ENCODE measurements at places on chromosomes 1 and 21.

DNA sequence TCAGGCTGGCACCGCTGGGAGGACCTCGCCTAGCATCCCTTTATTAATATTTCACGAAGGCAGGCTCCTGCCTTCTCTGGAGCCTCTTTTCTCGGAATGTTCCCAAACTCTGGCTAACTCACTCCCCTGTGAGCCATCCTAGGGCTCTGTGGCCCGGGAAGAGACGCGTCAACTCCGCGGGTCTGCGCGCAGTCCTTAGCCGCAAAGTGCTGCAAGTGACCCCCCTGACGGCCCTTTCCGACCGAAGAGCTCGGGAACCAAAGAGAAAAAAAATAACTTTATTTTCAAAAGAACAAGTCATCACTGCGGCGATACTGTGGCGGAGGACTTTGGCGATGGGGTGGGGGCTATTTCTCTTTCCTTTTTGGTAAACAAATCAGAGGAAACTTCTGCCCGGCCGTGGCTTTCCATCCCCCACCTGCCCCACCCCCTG, 14.6 kb downstream of the NR5A2 start:
- no peak for DNase-seq

DNA sequence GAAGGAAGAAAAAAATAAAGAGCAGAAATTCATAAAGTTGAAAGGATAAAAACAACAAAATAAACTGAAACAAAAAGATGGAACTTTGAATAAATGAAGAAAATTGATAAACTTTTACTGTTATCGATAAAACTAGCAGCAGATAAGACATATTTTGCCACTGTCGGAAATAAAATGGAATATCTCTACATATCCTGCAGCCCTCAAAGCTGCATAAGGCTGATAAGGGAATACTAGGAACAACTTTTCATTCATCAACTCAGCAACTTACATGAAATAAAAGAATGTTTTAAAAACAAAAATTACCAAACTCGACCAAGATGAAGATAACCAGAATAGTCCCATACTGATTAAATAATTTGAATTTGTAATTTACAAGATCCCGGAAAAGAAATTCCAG, 48.0 kb upstream of the GRIK1 start:
- DNase-seq, result no peak

- no peak for DNase-seq
Measured at GRCh38 chr1:87787551-87787950, 458.9 kb downstream of the LMO4 start.

- no peak for DNase-seq
Measured at GRCh38 chr1:87719658-87720057, 391.0 kb downstream of the LMO4 start.

DNA sequence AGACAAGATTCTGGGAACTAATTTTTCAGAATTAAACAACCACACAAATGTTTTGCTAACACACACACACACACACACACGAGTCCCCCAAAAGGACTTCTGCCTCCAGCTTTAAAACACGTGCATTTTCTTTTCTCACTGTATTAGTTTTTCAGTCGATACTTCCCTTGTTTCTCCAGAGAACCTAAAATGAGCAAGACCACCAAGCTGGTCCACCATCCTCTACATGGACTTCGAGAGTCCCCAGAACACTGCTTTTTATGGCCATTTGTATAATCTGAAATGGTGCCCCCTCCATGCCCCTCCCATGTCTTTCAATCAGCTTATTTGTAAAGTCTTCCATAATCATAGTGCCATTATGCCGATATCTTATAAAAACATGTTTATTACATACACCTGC, 10.8 kb upstream of the CHI3L2 start:
- DNase-seq, result no peak
